ENCODE measurements at places on chromosomes 2 and 18.

- DNase-seq: no peak
Observed at GRCh38 chr18:29062921-29063320, 886.0 kb upstream of the CDH2 start.

GRCh38 chr2:56014046-56014730 lies 90.6 kb upstream of the EFEMP1 start:
- DNase-seq: no peak

DNA sequence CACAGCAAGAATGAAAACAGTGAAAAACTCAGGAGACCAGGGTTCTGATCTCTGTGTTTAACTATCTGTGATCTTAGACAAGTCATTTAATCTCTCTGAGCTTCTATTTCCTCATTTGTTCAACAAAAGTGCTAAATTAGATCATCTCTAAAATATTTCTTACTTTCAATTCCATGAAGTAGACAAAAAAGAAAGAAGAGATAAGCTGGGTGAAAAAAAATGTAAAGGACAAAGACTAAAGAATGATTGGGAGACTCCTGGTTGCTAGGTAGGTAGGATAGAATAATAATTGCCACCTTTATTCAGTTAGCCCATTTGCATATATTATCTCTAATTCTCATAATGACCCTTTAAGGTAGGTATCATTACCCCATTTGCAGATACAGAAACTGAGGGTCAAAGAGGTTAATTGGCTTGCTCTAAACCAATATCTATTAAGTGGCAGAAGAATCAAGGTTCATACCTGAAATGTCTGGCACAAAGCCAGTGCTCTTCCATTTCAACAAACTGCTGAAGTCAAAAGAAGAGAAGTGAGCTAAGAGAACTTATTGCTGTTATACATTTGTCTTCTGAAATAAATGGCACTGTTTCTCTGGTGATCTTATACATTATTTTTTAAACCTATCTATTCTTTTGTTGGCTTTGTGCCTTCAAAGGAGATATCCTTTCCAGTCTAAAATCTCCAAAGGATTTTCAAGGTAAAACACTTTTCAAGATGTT lies 141.7 kb downstream of the OTX1 start:
- DNase-seq: no peak

DNA sequence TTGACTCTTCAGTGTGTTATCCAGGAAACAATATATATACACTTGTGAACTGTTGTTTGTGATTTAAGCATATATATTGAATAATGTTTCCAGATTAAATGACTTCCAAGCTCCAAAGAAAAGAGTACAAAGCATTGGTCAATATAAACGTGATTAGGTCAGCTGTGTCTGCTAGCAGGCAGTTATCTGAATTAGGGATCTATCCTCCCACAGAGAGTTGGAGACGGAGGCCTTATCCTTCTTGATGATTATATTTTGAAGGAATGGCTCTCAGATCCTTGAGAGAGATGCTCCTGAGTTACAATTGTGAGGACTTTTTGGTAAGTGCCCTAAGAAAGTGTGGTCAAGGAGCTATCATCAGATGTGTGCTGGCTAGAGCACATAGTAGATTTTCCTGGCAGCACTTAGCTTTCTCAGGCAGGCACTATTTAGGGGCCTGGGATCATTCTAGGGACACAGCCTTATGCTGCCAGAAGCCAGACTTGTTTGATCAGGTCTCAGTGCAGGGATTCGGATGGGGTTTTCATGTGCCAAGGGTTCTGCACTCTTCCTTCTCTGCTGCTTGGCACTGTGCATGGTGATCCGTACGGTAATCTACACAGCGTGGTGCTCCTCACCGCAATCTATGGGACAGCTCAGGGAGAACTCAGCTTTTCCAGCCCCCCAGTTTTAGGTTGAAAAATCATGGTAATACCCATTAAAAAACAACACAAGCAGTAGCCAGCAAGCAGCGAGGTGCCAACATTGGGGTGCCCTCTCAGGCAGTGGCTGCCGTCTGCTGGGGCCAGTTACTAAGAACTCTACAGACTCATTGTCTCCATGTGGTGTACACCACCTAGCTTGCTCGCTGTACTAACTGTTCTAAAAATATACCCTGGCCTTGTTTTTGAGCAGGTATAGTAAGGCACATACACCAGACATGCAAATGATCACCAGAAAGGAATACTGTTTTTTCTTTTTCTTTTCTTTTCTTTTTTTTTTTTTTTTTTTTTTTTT lies 8.0 kb upstream of the ZDBF2 start:
- DNase-seq: no peak
